ENCODE measurements at places on chromosomes 1 and 21. TPM values are rescaled to one million over a fixed set of nuclear protein-coding genes. Genes with fewer than 3 reads are reported as not detected.

DNA sequence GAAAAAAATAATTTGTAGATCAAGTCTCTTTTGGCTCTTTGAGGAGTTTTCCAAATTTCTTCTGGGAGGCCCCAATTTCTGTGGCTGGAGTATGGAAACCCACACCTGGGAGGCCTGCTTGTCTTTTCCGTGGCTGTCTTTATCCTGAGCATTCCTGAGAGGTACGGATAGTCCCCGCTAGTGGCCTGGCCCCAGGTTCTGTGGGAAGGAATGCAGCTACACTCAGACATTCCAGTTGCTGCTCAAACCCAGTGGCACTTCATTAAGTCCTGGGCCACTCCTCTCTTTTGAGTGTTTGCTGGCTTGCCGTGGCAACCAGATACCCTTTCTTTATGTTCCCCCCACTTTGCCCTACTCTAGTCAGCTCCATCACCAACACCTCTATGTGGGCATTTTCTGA is 310.4 kb downstream of the ASTN1 start:
- H3K27ac ChIP-seq, result no peak overlapping the region
- H3K36me3 ChIP-seq, result no peaks in the 10 kb centered on the region
- no peak overlapping the region for H3K4me3 ChIP-seq
- DNase-seq, result no peak
- H3K4me1 ChIP-seq, result no peaks in the 10 kb centered on the region
- H3K27me3 ChIP-seq, result no peaks in the 10 kb centered on the region

DNA sequence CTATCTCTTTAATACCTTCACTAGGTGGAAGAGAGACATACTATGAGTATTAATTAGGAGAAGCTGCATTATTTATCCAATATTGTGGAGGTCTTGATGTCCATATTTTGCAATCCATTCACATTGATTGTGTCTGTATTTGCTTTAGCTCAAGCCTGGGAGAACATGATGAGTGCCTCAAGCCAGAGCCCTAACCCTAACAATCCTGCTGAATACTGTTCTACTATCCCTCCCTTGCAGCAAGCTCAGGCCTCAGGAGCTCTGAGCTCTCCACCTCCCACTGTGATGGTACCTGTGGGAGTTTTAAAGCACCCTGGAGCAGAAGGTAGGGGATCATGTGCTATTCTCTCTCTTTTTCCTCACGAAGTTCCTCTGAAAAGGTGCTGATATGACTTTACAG is 99.5 kb downstream of the CC2D1B start:
- no peaks in the 10 kb centered on the region for H3K4me1 ChIP-seq
- H3K27me3 ChIP-seq, result no peaks in the 10 kb centered on the region
- H3K36me3 ChIP-seq, result no peaks in the 10 kb centered on the region
- no peak overlapping the region for H3K4me3 ChIP-seq
- no peak for DNase-seq

- peaks cover 11% of the 10 kb centered on the region for H3K27me3 ChIP-seq
- H3K4me3 ChIP-seq, result no peak overlapping the region
- no peak overlapping the region for H3K27ac ChIP-seq
- H3K4me1 ChIP-seq, result no peaks in the 10 kb centered on the region
- no peak for DNase-seq
Measured at GRCh38 chr1:153271711-153272110, 12.2 kb downstream of the LORICRIN start.

DNA sequence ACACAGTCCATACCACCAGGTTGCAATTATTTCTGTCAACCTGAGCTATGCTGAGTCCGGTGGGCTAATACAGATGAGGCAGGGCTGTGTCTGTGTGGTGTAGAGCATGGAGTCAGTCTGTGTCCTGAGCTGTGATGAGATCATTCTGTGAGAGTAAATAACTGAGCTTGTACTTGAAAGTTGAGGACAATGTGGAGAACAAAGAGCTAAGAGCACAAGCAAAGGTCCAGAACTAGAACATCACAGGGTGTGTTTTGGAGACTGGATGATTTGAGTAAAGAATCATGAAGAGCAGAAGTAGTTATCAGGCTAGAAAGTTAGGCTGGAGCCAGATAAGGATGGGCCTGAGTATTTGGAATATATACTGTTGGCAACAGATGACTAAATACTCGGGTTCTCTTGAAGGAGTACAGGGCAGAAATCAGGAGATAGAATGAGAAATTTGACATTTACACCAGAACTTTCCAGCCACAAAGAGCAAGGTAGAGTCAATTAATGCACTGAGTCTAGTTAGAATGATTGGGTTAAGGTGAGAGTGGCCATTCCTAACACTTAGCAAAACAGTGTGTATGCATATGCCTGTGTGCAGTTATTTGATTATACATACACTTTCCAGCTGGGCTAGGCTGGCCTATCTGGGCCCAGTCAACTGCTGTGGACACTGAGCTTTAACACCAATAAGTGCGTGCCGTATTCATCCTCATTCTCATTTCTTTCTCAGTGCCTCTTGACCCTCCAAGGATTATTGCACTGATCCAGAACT is 48.8 kb downstream of the LEPR start:
- H3K4me1 ChIP-seq, result no peaks in the 10 kb centered on the region
- no peaks in the 10 kb centered on the region for H3K36me3 ChIP-seq
- H3K4me3 ChIP-seq, result no peak overlapping the region
- no peak for DNase-seq

GRCh38 chr1:235019961-235020360 is 108.7 kb downstream of the TOMM20 start:
- no peaks in the 10 kb centered on the region for H3K4me1 ChIP-seq
- H3K27me3 ChIP-seq, result no peaks in the 10 kb centered on the region
- H3K36me3 ChIP-seq, result no peaks in the 10 kb centered on the region
- DNase-seq, result no peak
- no peak overlapping the region for H3K4me3 ChIP-seq

DNA sequence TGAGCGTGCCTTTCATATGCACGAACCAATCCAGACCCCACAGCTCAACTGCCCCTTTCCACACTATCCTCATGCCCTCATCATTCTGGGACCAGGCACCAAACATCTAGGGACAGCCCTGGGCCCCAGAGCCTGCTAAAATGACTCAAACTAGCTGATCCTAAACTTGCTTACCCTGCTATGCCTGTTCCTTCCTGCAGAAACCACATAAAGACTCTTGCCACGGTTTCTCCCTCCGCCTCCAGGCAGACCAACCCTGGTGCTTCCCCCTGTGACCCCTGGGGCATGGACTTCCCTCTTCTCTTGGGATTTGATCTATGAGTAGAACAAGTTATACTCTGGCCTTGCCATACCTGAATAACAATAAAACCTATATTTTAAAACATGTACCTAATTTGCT is 138.0 kb upstream of the CD34 start:
- peaks cover 24% of the 10 kb centered on the region for H3K4me1 ChIP-seq
- no peak overlapping the region for H3K4me3 ChIP-seq
- peaks cover 79% of the 10 kb centered on the region for H3K36me3 ChIP-seq
- DNase-seq, result no peak
- H3K27ac ChIP-seq, result peak overlapping the region; percentile 72
- no peaks in the 10 kb centered on the region for H3K27me3 ChIP-seq

The RABIF gene
- 10.0 TPM for total RNA-seq

The DHDDS gene
- total RNA-seq, result 41.1 TPM

The TRIM46 gene
- 0.43 TPM for total RNA-seq

The KDM5B gene
- total RNA-seq, result 57.3 TPM

All from upper lobe of right lung (tissue), 1 donor.